Cardiac ventricle fibroblast (primary cell): ENCODE measurements at places on chromosomes 4 and X. TPM values are rescaled to one million over a fixed set of nuclear protein-coding genes. Genes with fewer than 3 reads are reported as not detected.

DGKK gene
- not detected in 2 replicates for total RNA-seq

GPRASP1 gene
- 1.1 and 1.7 TPM in 2 replicates for total RNA-seq

SPP1 gene
- not detected in 2 replicates for total RNA-seq

COX7B2 gene
- not detected in 2 replicates for total RNA-seq

MAGEA2 gene
- total RNA-seq: not detected in 2 replicates

BMP3 gene
- total RNA-seq: not detected in 2 replicates

ADGRG2 gene
- total RNA-seq: 0.37 and 0.39 TPM in 2 replicates

SLC10A4 gene
- not detected in 2 replicates for total RNA-seq

UGT2B11 gene
- not detected in 2 replicates for total RNA-seq

MAGEA10 gene
- not detected in 2 replicates for total RNA-seq

NXF2 gene
- total RNA-seq: not detected in 2 replicates

USP17L19 gene
- not detected in 2 replicates for total RNA-seq
